SW480 (cell line): ENCODE measurements at places on chromosomes 3 and 15.

GRCh38 chr3:85950435-85950834, 991.6 kb downstream of the CADM2 start:
- DNase-seq, result no peak

DNA sequence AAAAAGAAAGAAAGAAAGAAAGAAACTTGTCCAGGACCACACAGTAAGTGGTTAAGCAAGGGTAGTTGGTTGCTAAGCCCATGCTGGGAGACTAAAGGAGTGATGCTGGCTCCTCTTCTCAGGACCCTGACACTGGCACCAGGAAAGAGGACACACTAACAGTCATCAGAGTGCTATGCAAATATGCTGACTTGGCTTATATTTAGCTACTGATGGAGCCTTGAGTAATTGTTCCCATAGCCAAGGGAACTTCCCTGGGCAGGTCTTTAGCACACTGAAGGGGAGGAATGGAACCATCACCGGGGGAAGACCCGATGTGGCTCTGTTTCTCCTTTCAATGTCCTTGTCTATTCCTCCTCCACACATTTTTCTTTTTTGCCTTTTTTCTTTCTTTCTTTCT, 6.2 kb downstream of the TMEM40 start:
- DNase-seq, result no peak

DNA sequence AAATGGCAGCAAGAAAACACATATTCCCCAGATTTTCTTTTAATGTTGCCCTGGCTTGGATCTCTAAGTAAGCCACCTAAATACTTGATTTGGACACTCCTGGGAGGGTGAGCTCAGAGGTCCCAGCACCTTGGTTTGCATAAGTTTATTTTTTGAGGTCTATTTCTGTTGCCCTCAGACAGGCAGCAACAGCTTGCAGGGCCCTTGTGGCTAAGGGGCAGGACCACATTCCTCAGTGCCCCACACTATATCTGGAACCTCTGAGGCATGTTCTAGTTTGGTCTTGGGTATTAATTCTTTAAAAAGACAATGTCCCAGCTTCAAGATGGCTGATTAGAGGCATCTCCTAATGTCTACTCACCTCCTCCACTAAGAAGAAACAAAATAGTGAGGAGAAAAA, 57.5 kb downstream of the IGSF11 start:
- no peak for DNase-seq

- DNase-seq, result no peak
These were observed 130.6 kb downstream of the IGF1R start for GRCh38 chr15:98778960-98779359.

DNA sequence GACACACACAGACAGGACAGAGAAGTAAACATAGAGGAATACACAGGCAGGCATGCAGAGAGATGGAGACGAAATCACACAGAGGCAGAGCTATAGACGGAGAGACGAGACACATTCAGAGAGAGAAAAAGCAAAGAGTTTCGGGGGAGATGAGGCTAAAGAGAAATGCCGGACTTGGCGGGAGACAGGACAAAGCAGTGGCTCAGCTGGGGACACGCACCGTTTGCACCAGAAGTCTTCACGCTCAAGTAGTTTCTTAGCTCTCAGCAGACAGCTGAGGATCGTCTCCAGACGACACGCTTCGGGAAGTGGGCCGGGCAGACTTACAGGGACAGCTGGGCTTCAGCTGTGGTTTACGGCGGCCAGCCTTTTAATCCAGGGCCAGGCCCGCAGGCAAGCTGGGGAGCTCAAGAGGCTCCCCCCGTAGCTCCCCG, 56.2 kb upstream of the DLG1 start:
- no peak for DNase-seq

- no peak for DNase-seq
These were observed 2.6 kb upstream of the ABHD10 start for GRCh38 chr3:111976254-111976653.
